Stimulated activated CD4-positive, alpha-beta T cell treated with anti-CD3 and anti-CD28 coated beads, Interleukin-1b, Interleukin-23, amount 100 ng/mL, for 1 hour (primary cell): ENCODE measurements at places on chromosomes 12 and 14.

DNA sequence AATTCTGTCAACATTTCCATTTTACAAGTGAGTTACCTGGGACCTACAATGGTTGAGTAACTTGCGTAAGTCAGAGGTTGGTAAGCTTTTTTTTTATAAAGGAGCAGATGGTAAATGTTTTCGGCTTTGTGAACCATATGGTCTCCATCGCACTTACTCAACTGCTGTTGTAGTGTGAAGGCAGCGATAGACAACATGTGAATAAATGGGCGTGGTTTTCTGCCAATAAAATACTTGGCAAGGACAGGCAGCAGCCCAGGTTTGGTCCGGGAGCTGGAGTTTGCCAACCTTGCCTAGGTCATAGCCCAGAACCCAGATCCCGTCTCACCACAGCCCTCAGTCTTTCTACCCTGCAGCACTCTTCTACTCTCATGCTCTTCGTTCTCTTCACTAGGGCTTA, 6.3 kb downstream of the DDX55 start:
- DNase-seq, result no peak

GRCh38 chr12:94590428-94590827, 59.9 kb downstream of the TMCC3 start:
- no peak for DNase-seq

- no peak for DNase-seq
Observed at GRCh38 chr14:84343656-84344055, 1186.3 kb upstream of the FLRT2 start.

GRCh38 chr14:90816681-90817436, 629 bp upstream of the TTC7B start:
- DNase-seq, result no peak

GRCh38 chr14:50047274-50047676, 69.1 kb downstream of the VCPKMT start:
- no peak for DNase-seq

DNA sequence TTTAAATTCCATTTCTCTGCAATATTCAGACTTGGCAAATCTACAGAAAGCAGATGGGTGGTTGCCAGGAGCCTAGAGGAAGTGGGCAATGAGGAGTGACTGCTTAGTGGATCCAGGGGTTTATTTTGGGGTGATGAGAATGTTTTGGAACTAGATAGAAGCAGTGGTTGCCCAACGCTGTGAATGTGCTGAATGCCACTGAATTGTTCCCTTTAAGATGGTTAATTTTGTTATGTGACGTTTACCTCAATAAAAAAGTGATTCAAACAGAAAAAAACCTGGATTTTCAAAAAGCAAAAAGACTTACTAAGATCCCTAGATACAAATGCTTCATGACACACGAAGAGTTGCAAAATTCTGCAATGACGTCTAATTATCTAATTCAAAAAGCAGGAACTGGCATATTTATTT, 34.2 kb downstream of the DAO start:
- DNase-seq, result no peak

- no peak for DNase-seq
Observed at GRCh38 chr12:39993268-39993667, 112.6 kb downstream of the SLC2A13 start.

DNA sequence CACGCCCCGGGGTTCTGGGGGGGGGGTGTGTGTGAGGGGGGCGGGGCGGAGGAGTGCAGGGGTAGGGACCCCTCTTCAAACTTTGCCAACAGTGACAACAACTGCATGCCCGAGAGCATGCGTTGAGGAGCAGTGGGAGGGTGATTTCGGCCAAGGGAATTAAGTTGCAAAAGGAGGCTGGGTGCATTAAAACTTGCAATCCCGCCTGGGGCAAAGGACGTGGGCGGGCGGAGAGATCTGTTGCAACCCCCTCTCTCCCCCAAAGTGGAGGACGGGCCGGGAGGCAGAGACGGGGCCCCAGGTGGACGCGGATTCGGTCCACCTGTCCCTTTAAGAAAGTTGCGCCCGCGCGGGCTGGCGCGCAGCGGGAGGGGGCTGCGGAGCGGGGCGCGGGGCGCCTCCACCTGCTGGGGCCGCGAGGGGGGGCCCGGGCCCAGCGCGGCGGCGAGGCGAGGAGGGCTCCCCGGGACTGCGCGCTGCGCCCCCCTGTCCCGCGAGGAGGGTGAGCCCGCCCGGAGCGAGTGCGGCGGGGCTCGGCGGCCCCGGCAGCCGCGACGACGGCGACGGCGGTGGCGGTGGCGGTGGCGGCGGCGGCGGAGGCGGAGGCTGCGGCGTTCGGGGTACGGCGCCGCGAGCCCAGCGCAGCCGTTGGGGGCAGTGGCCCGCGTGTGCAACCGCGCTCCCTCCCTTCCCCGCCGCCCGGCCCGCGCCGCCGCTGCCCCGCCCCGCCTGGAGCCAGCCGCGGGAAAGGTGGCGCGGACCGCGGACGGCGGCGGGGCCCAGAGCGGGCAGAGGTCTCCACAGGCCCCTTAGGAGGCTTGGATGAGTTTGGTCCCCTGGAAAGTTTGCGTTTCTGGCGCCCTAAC, 530 bp upstream of the FOXN4 start:
- DNase-seq, result no peak

- no peak for DNase-seq
Observed at GRCh38 chr12:2449586-2449985, 345.2 kb upstream of the FKBP4 start.

DNA sequence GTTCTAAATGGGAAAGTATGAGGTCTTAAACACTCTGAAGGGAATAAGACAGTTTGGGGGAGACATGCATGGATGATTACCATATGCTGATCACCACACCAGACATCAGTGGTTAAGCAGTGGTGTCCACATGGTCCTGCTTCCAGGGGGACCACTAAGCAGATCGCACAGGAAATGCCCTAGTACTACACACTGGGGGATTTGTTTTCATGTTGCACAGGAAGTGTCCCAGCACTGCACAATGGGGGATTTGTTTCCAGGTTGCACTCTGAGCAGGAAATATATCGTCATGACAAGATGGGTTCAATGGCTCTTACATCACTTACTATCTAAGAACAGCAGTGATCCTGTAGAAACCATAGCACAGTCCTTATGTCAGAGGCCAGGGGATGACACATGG, 245.5 kb downstream of the BCL11B start:
- DNase-seq, result no peak

DNA sequence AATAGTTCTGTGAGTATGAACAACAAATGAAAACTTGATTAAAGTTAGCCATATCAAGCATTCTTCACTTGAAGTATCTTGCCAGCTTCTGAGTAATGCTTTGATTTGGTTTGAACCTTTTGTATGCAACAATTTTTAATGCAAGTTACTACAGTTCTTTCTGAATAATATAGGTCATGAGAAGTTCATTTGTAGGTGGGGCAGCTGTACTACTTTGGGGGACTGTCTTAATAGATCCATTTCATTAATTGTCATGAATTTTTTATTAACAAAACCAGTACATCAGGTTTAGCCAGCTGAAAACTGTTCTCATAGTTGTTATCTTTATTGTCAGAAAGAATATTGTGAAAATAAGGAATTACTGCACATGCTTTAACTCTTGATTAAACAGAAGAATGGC, 142.7 kb downstream of the FOXA1 start:
- no peak for DNase-seq
